ENCODE measurements at places on chromosomes 1 and 21.

- DNase-seq, result no peak
These were observed 46.5 kb downstream of the KCNJ15 start for GRCh38 chr21:38303300-38303699.

DNA sequence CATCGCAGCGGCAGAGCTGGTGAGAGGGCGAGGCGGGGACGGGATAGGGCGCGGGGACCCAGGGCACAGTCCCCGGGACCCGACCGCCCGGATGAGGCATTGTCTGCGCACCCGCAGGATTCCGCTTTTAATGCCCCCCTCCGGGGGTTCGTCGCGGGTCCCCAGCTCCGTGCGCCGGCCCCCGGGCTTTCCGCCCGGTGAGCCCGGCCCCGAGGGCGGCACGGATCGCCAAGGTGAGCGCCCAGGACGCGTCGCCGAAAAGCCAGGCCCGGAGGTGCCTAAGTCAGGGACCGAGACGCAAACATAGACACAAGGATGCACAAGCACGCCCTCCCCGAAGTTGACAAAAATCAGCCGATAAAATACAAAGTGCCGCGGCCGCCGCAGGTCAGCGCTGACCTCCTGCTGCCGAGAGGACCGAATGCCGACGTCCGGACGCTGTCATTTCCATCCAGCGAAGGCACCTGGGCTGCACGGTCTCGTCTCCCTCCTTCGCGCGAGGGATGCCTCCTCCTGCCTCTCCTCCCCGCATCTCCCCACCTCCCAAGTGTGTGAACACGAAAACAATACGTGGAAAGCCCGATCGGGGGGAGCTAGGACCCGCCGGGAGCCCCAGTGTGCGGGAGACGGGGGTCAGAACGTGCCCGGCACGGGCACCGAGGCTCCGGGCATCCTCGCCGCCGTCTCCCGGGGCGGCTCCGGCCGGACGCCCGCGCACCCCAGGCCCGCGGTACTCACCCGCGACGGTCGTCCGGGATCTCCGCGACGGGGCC lies 101.1 kb upstream of the SOD1 start:
- no peak for DNase-seq

GRCh38 chr21:38912102-38912629 lies 106.4 kb downstream of the ETS2 start:
- no peak for DNase-seq

DNA sequence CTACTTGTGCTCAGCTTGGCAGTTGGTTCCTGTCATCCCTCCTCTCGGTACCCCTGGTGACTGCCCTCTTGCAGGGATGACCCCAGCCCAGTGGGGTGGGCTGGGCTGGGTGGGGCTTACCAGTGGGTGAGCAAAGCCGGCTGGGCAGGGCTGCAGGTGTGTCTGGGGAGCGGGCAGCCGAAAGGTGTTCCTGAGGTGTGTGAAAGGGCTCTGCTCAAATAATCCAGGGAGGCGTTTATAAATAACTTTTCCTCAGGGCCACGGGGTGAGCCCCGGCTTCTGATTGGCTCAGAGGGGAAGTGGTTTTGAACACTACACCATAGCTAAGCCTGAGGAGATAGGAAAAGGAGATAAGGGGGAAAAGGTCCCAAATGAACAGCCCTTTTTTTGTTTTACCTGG lies at the start of gene SLC26A9:
Gene SLC26A9 (minus strand): TSS at position 212 of the 400 bp plus-strand sequence. CDS start 7,636 bp downstream, outside the sequence.
- DNase-seq, result no peak

Measured in CD4-positive, alpha-beta T cell treated with Interferon alpha-2 for 1 hour (primary cell).